ENCODE measurements at places on chromosomes 2 and 18.

DNA sequence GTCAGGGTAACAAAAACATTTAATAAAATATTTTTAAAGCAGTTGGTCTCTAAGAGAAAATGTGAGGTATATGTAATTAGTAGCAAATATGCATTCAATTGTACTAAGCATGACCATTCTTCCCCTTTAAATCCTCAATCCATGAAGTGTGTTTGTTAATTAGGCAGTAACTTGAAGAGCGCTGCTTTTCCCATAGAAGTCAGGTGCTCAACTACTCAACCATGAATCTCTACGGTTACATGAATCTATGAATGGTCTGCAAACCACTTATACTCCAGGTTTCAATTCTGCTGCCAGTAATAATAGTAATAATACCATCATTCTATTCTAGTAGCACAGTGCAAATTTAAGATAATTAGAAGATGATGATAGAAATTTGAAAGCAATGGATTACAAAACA lies 55.8 kb downstream of the SLC8A1 start:
- DNase-seq, result no peak

GRCh38 chr2:110149330-110150220 lies 34.0 kb upstream of the MALL start:
- DNase-seq, result no peak

DNA sequence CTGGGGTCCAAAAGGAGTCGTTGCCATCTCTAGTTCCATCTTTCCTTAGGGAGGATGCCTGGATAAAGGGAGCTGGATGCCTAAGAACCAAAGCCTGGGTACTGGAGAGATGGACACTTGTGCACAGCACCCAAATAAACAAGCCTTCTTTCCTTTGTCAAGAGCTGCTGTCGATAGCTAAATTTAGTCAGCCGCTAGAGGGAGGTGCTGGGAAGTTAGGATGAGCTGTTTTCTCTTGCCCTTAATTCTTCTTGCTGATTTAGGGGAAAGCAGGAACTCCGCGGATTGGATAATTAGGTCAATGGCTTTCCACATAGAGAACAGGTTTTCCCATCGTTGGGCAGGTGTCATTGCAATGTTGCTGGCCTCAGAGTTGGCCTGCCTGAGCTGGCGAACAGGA lies 30.9 kb upstream of the SERPINB12 start:
- no peak for DNase-seq

DNA sequence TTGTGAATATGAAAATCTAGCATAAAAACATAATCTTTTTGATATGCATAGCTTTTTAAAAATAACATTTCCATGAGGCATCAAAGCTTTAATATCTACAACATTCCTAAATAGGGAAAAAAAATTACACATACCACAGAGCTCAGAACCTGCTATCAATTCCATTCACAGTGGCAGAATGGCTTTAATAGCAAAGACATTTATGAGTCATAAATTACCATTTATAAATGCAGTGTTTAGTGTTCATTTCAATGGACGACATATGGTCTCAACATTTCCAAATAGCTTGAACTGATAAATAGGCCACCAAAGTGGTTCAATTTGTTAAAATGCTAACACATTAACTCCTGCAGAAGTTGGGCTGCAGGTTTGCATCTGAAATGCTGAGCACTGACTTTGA lies 600.6 kb upstream of the SETBP1 start:
- no peak for DNase-seq

DNA sequence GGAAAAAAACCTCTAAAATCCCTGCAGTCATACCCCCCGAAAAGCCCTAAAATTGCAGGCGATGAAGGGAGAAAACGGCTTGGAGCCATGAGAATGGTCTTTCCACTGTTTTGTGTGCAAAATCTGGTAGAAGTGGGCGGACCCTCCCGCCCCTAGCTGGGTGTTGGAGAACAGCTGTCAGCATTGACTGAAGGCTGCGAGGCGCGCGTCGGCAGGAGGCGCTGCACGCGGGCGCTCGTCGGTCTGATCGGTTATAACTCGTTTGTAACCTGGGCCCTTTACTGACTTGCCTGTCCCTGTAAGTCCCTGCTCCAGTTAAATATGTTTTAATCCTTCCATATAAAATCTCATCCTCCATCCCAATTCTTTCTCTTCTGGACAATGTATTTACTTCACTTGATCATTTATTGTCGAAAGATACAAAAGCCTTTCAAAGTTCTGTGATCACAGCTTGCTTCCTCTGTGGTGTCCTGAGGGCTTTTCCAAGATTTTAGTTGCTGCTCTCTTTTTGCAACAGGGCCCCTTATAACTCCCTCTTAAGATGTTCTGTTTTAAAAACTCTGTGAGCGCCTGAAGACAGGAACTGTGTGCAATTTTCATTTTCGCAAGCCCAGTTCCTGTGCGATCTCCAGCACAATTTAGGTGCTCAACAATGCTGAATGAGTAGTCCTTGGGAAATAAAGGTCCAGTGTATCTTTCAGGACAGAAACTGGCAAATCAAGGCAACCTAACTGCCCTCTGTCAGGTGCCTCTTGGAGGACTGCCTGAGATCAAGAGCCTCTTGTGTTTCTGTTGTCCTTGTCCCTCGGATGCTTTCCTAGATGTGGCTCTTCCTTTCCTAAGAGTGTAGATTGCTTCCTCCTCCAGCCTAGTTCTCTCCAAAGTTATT lies 918 bp upstream of the HNRNPLL start:
- peak; percentile 89 for DNase-seq

DNA sequence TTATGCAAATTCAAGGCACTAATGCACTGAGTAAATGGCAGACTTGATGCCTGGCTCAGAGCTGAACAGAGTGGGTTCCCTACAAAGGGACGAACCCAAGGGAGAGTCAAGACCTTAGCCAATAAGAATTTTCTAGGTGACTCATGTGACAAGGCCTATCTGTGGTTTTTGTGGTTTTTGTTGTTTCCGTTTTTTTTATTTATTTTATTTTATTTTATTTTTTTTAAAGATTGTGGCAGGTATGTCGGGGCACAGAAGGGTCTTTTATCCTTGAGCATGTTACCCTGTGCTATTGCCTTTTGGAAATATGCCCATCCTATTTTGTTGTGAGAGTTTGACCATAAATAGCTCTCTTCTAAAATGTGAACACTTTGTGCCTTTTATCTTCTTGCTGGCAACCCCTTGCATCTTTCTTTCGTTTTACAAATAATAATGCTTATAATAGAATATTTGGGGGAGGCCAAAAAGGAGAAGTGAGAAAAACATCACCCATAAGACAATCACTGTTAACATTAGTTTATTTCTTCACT lies 113.4 kb upstream of the AQP4 start:
- no peak for DNase-seq

GRCh38 chr2:23619941-23620340 lies 235.0 kb downstream of the KLHL29 start:
- DNase-seq, result no peak

- no peak for DNase-seq
Observed at GRCh38 chr2:1808981-1809422, 64.7 kb upstream of the PXDN start.

DNA sequence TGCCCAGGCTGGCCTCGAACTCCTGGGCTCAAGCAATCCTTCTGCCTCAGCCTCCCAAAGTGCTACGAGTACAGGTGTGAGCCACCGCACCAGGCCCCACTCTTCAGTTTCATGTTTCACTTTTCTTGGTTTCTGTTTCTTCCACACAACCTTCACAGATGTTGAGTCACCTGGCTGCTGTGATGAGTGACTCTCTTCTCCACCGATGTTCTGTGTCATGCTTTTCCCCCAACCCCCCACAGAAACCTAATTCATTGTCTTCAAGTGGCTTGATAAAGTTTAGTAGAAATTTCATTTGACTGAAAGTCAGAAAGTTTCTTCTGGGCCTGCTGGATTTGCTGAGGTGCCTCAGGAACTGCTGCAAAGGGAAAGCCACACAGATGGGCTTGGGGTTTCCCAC lies 78.5 kb downstream of the SPHKAP start:
- no peak for DNase-seq

- no peak for DNase-seq
Observed at GRCh38 chr2:62205554-62205953, 9.6 kb downstream of the B3GNT2 start.

- no peak for DNase-seq
Observed at GRCh38 chr2:14996351-14997014, 364.0 kb downstream of the LRATD1 start.

DNA sequence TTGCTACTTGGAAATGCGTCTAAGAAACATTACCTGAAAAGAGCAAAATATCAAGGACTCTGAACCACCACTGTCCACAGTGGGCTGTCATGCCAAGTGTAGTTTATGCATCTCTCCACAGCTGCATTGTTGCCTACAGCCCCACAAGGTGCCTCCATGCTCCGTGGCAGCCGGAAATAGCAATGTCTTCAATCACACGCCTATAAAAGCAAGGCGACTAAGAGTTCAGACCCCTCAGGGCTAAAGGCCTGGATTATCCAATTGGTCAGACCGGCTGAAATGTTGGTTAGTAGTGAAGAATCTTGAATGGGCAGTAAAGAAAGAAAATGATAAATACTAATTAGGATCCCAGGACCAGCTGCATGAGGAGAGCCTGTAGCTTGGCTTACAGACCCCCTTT lies 114.0 kb upstream of the SLC35G4 start:
- DNase-seq, result no peak

- DNase-seq, result no peak
Observed at GRCh38 chr2:221097568-221097915, 474.6 kb downstream of the EPHA4 start.

DNA sequence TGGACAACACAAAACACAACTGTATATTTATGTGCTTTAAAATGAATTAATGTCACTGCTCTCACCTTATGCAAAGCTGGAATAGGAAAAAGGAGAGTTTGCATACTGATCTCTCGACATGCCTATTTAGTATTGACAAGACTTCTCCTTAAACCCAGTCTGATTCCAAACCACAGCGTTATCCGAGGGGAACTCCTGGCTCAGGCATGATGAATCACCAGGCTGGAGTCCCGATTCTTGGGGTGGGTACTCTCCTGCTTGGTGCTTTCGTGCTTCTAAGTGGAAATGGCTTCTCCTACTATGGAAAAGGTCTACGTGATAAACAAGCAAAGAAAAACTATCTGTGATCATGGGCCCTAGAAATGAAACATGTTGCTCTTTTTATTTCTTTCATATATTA lies 88.9 kb upstream of the SLC35G4 start:
- DNase-seq, result no peak
